ENCODE measurements at places on chromosomes 5 and 9.

DNA sequence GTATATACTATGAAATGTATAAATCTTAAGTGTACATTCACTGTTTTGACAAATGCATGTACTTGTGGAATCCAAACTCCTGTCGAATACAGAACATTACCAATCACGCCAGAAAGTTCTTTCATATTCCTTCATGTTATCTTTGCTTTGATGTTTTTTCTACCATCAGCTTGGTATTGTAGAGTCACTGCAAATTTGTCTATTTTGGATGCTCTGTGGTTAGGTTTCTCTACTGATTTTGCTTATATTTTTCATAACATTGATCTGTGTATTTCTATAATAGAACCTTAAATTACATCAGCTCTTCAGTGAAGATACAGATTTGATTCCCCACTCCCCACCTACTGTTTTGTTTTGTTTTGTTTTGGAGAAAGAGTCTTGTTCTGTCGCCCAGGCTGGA, 30.8 kb downstream of the HABP4 start:
- H3K4me1 ChIP-seq: peaks cover 13% of the 10 kb centered on the region
- no peaks in the 10 kb centered on the region for H3K36me3 ChIP-seq
- no peaks in the 10 kb centered on the region for H3K27me3 ChIP-seq
- H3K27ac ChIP-seq: no peak overlapping the region
- no peak overlapping the region for H3K4me3 ChIP-seq

DNA sequence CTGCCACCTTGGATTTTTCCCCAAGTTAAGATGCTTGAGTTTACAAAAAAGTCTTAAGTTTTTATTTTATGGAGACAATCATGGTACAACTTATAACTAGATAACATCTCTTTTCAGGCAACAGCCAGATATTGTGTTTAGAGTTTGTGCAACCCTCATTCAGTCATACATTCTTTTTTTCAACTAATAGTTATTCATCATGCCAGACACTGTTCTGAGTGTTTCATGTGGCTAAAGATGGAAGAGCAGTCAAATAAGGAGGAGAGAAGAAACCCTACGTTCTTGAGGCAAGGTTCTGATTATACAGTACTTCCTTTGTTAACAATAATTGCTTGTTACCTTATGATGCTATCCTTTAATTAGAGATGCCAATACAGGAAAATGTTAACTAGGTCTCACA, 42.1 kb upstream of the ZNF462 start:
- H3K27me3 ChIP-seq: no peaks in the 10 kb centered on the region
- DNase-seq: no peak
- no peak overlapping the region for H3K4me3 ChIP-seq
- no peaks in the 10 kb centered on the region for H3K4me1 ChIP-seq
- no peaks in the 10 kb centered on the region for H3K36me3 ChIP-seq

GRCh38 chr9:134656334-134657006, 14.9 kb downstream of the COL5A1 start:
- no peaks in the 10 kb centered on the region for H3K4me1 ChIP-seq
- no peaks in the 10 kb centered on the region for H3K27me3 ChIP-seq
- no peak for DNase-seq
- no peak overlapping the region for H3K4me3 ChIP-seq

GRCh38 chr5:107980923-107981692, 310.4 kb upstream of the EFNA5 start:
- no peaks in the 10 kb centered on the region for H3K36me3 ChIP-seq
- DNase-seq: no peak

- H3K36me3 ChIP-seq: no peaks in the 10 kb centered on the region
- no peaks in the 10 kb centered on the region for H3K4me1 ChIP-seq
- H3K4me3 ChIP-seq: no peak overlapping the region
- peaks cover 5% of the 10 kb centered on the region for H3K27me3 ChIP-seq
- H3K27ac ChIP-seq: peak overlapping the region; percentile 41
These were observed 24.6 kb upstream of the ANKH start for GRCh38 chr5:14896131-14896530.

DNA sequence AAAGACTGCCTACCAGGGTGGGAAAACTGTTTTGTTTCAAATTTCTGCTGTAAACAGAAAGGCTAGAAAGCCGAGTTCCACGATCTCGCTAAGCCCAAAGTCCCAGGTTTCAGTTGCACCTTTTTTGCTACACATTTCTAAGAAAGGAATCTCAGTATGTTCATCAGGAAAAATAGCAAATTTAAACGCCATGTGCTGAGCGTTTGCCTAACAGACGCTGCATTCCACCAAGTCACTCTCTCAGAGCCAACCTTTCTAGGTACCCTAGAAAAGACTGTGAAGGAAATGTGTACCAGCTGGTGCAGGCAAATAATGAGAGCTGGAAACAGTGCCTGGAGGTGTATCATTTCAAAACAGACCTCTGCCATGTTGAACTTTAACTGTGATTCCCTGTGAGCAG, 71.8 kb downstream of the FRMD3 start:
- H3K4me3 ChIP-seq: no peak overlapping the region
- no peak overlapping the region for H3K27ac ChIP-seq
- no peak for DNase-seq
- H3K27me3 ChIP-seq: no peaks in the 10 kb centered on the region
- no peaks in the 10 kb centered on the region for H3K4me1 ChIP-seq

All from naive B cell (primary cell).